Left cardiac atrium (tissue), 4 donors: ENCODE measurements at places on chromosomes 1 and 21. TPM values are rescaled to one million over a fixed set of nuclear protein-coding genes. Genes with fewer than 3 reads are reported as not detected.

- peak; percentile 37 for DNase-seq
Measured at GRCh38 chr1:171434717-171435346, 50.5 kb upstream of the PRRC2C start.

- DNase-seq: no peak
Measured at GRCh38 chr21:15022608-15023261, 42.1 kb downstream of the NRIP1 start.

Gene MYBPH
- total RNA-seq: not detected

DNA sequence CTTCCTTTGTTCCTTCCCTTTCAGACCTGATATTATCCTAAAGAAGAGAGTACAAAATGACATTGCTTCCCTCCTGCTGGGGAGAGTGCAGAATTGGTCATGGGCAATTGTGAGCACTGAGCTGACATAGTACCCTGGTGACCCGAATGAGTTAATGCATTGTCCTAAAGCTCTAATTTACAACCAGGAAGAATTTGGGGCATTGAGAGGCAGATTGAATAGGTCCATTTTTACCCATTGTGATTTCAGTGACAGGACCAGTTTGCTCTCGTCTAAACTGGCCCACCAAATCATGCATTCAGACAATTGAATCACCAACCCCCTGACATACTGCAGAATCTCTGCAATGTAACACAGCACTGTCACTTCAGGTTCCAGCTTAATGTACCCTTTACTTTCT is 497.4 kb downstream of the DPYD start:
- DNase-seq: no peak

Gene LCE1C
- not detected for total RNA-seq

- no peak for DNase-seq
Measured at GRCh38 chr1:80367058-80367457, 1360.5 kb upstream of the ADGRL4 start.

GRCh38 chr1:114671011-114671938 is 1.4 kb upstream of the DENND2C start:
- DNase-seq: no peak

DNA sequence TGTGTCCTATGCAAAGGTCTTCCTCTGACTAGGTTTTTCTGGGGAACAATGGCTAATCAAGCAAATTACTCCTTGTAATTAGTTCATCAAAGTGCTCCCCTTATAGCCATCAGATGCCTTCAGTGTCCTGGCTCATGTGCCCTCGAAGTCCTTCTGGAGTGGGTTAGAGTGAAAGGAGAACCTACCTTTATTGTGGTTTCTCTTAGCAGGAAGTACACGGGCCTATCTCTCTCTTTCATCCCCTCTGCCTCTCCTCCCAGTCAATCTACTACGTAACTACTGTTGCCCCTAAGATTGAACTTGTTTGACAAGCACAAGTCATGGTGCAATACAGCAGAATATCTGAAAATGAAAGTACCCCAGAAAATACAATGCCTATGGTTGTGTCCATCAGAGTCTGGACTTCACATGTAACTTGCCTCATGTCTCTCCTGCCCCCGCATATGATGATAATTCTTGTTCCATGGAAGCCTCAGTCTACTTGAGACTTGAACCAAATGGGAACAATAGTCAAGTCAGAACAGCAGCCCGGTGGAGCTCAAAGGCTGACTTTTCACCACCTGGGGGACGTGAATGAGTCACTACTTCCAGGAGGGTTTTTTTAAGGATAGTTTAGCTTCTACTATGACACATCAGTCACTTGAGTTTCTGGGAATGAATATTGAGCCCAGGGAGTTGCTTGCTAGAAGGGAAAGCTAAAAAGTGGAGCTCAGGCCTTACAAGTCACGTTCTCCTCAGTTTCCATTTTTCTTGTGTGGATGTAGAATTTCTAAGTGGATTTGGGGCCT is 243.6 kb downstream of the TNR start:
- DNase-seq: no peak

Gene B3GALT2
- total RNA-seq: 26.4 TPM

- no peak for DNase-seq
Measured at GRCh38 chr21:39681257-39681656, 63.7 kb upstream of the IGSF5 start.

Gene KRTAP12-1
- not detected for total RNA-seq

Gene C1orf94
- not detected for total RNA-seq

- DNase-seq: no peak
Measured at GRCh38 chr1:13881385-13882088, 181.5 kb downstream of the PRDM2 start.

- DNase-seq: no peak
Measured at GRCh38 chr1:236163463-236164153, 21.3 kb downstream of the GPR137B start.

- DNase-seq: no peak
Measured at GRCh38 chr1:53598966-53599365, 139.8 kb downstream of the DMRTB1 start.
